ENCODE measurements at places on chromosomes 7 and 10.

- no peak for DNase-seq
Observed at GRCh38 chr7:130174237-130174959, 30.8 kb downstream of the TMEM209 start.

GRCh38 chr7:157046681-157047080, 36.2 kb upstream of the MNX1 start:
- peak; percentile 53 for DNase-seq

DNA sequence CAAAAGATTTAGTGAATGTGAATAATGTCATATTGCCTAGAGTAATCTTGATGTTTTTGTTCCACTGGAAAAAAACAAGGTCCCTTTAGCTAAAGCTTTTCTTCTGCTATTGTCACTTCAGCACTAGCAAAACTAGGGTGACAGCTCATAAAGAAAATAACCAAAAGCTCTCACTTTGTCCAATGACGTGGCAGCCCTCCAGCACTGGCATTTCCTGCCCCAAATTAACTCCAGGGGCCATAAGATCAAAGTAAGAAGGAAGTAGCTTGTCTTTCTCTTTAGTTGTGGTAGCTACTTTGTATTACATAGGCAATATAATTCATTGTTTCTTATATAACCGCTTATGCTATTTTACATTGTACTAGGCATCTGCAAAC, 47.3 kb downstream of the LRRN3 start:
- peak; percentile 27 for DNase-seq

DNA sequence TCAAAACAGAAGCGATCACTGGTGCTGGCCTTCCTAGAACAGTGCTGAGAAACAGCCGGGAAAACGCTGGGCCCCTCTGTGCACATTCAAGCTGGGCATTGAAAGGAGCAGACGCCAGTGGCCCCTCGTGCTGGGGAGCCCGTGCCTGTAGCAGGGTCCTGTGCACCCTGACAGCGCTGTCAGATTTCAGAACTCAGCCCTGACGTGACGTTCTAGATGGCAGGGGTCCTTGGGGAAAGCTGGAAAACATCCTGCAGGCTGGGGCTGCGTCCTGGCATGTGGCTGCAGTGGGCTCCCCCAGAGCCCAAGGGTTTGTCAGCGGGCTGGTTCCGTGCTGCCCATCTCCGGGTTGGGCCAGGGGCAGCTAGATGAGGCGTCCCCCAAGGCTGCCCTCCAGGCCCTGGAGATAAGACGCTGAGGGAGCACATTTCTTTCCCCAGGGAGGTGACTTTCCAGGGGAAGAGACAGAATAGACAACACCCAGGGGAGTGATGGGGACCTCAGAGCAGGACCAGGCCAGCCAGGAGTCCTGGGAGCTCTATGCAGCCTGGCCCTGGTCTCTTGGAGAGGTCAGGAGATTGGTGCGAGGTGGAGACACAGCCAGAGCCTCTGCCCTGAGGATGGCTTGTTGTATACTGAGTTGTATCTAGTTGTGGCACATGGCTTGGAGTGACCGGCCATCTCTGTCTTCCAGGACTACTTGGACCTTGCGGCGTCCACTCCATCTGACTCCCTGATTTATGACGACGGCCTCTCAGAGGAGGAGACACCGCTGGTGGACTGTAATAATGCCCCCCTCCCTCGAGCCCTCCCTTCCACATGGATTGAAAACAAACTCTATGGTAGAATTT, 12.1 kb upstream of the CSGALNACT2 start:
- DNase-seq = no peak

GRCh38 chr7:46156086-46156485, 235.0 kb upstream of the IGFBP3 start:
- no peak for DNase-seq

Data from COLO829 (cell line).